Endodermal cell (in vitro differentiated cells): ENCODE measurements at places on chromosomes 3 and 15.

GRCh38 chr3:180707896-180708295, 28.6 kb upstream of the CCDC39 start:
- no peak for DNase-seq

GRCh38 chr3:175329373-175329772, 470.2 kb downstream of the NAALADL2 start:
- DNase-seq, result no peak

- DNase-seq, result no peak
These were observed 164.7 kb downstream of the SV2B start for GRCh38 chr15:91264651-91265351.

DNA sequence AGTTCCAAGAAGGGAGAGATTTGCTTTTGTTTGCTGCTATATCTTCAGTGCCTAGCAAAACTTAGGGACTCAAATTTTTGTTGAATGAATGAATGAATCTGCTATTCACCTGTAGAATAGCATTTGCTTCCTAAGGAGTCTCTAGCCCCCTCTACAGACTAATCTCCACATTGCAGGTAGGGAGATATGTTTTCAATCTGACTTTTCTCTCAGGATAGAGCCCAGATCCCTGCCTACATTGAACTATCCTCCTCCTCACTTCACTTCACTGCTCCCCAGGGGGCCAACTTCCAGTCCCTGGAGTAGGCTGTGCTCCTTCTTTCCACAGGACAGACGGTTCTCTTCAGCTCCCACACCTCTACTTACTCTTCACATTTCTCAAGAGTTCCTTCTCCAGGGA, 81.9 kb upstream of the PTX3 start:
- DNase-seq, result peak; percentile 78

GRCh38 chr15:74320352-74321247, 46.8 kb downstream of the CYP11A1 start:
- DNase-seq, result peak; percentile 78

GRCh38 chr3:158836312-158836711, 34.5 kb downstream of the MFSD1 start:
- DNase-seq, result no peak

DNA sequence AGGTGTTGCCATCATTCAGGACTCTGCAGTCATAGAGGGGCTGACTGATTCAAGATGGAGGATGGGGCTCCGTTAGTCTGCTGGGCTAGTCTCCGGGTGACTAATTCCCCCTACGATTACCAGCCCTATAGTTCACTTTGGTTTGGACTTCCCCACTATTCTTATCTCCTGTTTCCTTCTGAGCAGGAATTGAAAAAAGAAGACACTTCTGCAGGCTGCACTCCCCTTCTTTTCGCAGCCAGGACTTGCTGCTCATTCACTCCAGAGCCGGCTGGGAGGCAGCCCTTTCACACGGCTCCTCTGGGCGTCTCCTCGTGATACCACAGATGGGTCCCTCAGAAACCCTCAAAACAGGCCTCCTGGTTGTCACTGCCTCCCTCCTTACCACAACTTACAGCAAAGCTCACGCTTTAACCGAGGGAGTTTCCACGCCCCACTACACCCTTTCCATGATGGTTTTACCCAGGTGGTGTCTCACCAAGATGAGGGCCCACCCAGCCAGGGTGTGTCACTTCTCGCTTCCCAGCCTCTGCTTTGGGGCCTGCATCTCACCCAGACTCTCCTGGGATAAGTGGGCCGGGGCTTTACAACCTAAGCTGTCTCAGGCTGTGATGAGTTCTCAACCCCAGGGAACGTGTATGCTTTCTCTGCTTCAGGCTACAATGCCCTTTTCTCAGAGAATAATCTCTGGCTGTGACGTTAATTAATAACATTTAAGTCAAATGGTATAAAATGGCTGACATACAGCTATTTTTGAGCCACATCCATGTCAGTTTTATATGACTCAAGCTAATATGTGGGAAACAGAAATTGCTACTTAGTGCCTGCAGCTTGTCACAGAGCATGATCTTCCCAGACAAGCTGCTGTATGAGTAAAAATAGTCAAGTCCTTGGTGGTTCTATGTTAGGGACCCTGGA, 11.9 kb downstream of the CX3CR1 start:
- DNase-seq, result no peak

GRCh38 chr3:185744997-185745843, 79.6 kb downstream of the IGF2BP2 start:
- DNase-seq, result peak; percentile 47

DNA sequence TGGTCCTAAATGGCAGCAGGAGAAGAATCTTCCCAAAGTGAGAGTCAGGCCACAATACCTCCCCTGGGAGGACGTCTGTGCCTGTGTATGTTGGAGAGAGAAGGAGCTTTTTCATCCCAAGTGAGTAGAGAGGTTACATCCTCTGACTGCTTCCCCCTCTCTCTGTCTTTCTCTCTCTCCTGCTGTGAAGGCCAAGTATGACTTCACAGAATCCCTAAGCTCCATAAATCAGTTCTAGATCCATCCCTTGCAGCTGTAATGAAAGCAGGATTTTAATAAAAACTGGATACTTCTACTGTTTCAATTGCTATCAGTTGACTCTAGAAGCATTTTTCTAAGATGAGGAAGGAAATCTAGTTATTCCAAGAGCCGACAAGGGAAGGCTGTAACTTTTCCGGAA, 389.1 kb upstream of the PROK2 start:
- DNase-seq, result no peak

GRCh38 chr15:40769274-40770146, at the start of gene C15orf62:
C15orf62 (plus strand) TSS chr15:40769980; CDS start chr15:40770496, 516 bp downstream.
- no peak for DNase-seq

GRCh38 chr15:85350395-85350794, 30.0 kb upstream of the AKAP13 start:
- DNase-seq, result no peak

DNA sequence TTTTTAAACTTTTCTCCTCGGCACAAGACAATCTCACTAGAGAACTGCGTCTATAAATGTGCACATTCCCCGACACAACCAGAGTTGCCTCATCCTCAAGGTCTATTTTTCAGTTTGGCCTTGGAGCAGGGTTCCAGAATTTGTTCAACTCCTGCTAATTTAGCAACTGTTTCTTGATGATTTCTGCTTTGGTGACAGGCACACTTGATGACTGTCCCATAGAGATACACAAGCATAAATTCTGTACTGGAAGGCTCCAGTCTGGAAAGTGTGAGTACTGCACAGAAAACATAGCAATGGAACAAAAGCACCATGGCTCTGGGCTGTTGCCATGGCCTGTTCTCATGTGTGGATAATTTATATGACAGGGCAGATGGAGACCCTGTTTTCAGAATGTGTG, 379.6 kb upstream of the PDZRN3 start:
- DNase-seq, result no peak
